Glomerular endothelial cell (primary cell): ENCODE measurements at places on chromosomes 11 and 22.

DNA sequence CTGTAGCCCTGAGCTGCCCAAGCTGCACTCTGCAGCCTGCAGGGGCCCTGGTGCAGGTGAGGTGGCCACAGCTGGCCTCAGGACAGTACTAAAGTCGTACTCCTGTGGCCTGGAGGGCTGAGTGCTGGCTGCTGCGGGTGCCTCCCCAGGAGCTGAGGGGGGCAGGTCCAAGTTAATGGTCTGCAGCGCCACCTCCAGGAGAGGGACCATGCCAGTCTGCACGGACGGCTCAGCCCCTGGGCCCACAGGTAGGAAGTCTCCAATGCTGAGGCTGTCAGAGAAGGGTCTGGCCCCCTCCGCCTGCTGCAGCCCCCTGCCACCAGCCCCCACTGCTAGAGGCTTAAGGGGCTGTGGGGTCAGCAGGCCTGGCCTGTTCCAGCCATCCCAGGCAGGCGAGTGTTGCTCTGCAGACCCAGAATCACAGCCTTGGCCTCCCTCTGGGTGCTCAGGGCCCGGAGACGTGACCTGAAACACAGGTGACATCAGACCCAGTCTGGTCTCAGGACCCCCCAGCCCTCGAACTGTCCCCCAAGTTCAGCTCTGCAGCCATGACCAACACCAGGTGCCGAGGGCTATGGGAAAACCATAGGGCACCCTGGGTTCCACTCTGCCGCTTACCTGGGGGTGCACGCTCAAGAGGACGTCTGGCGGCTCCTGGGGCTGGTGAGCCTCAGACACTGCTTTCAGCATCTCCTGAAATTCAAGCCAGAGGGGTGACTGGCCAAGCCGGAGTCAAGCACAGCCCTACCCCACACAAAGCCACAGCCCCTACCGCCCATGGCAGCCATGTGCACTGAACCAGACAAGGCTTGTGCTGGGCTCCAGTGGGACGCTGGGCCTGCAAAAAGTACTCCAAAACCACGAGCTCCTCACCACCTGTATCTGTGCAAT lies 20.8 kb downstream of the SELENOO start:
- no peak for DNase-seq

- DNase-seq = no peak
Observed at GRCh38 chr11:38169286-38169685, 1571.2 kb upstream of the RAG2 start.

GRCh38 chr11:69880041-69880825 lies 61.0 kb upstream of the FGF3 start:
- no peak for DNase-seq

DNA sequence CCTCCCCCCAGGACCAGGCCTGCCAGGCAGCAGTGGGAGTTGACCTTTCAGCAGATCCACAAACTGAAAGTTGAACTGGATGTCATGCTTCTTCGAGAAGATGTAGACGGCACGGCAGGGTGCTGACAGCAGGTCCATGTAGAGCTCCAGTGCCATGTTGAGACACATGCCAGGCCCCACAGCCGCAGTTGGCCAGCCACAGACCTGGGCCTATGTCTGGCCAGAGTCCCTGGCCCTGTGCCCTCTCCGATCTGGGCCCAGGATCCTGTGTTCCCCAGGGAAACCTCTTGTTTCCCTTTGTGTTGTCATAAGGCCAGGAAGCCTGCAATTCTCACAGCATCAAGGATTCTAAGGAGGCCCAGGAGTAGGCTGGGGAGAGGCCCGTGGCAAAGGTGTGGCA lies at the start of gene GSTT4:
GSTT4 (minus strand) TSS at position 253 of the 400 bp plus-strand sequence; CDS start at position 156, 97 bp downstream.
- no peak for DNase-seq

GRCh38 chr11:57386178-57386940 lies 4.1 kb downstream of the PRG2 start:
- DNase-seq = no peak

DNA sequence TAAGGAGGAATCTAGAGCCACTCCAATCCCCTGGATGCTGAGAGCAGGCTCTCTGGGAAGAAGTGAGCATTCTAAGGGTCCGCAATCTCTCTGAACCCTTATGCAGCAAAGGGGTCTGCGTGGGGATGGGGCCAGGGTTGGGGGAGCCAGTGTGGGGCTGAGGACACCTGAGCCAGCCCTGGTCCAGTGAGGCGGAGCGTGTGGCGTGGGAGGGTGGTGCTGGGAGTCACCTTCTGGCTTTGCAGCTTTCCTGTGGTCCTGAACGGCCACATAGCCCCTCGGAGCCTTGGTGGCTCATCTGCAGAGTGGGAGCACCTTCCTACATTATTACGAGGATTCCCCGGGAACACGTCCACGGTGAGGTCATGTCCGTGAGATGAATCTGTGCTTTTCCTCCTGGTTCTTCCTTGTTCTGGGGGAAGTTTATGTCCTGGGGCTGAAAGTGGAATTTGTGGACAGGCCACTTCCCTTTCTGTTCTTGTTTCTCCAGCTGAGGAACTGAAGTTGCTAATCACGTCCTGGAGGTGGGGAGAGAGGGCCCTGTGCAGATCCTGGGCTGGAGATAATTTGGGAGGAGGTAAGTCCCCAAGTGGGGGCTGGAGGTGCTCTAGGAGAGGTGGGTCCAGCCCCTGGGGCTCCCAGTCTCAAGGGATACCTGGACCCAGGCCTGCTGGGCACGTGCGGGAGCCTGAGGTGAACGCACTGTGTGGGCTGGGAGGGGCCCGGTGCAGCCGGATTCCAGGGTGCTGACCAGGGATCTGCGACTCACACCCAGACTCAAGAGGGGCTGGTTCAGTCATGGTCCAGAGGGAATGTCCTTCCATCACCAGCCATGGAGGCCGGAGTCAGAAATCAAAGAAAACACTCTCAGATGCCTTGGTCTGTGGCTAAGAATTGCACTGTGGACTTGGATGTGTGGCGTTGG lies 6.1 kb downstream of the MRGPRE start:
- DNase-seq = no peak
